ENCODE measurements at places on chromosomes 1 and 21.

DNA sequence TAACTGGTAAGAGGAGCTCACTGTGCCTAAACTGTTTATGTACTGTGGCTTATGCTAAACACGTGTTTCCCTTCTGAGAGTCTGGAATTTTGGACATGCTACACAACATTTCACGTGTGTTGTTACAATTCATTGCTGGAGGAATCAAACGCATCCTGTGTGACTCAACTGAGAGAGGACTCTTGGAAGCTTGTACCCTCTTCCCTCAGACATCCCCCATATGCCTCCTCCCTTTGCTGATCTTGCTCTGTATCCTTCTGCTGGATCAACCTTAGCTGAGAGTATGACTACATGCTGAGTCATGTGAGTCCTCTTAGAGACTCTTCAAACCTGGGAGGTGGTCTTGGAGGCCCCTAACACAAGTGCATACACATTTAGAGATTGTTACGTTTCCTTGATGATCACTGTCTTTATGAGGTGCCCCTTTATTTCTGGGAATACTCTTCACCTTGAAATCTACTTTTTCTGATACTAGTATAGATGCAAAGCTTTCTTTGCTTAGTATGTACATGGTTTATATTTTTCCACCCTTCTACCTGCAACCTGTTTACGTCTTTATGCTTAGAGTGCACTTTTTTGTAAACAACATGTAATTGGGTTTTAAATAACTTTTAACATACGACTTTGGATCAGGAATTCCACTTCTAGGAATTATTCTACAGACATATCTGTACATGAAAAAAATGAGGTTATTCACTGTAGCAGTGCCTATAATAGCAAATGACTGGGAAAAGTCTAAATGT, 8.7 kb downstream of the NPHP4 start:
- no peak for DNase-seq

DNA sequence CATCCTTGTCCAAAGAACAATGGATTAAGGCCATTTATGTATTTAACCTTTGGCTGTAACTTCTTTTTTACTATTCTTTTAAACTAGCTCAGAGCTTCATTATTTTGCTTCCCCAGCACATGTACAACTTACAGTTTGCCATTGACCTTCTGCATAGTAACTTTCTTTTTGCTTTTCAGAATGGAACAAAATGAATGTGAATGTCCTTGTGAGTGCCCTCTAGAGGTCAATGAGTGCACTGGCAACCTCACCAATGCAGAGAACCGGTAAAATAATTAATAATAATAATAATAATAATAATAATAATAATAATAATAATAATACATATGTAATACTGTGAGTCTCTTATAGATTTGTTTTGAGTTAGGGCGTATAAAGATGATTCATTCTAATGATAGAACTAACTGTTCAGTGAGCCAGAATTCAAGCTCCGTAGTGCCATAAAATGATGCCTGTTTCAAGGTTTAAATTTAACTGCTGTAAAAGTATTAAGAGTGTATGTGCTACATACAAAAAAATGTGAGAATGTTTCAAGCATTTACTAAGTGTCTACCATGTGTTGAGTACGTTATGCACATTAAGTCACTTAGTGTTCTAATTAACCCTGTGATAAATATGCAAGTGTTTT, 69.0 kb upstream of the RAVER2 start:
- no peak for DNase-seq

DNA sequence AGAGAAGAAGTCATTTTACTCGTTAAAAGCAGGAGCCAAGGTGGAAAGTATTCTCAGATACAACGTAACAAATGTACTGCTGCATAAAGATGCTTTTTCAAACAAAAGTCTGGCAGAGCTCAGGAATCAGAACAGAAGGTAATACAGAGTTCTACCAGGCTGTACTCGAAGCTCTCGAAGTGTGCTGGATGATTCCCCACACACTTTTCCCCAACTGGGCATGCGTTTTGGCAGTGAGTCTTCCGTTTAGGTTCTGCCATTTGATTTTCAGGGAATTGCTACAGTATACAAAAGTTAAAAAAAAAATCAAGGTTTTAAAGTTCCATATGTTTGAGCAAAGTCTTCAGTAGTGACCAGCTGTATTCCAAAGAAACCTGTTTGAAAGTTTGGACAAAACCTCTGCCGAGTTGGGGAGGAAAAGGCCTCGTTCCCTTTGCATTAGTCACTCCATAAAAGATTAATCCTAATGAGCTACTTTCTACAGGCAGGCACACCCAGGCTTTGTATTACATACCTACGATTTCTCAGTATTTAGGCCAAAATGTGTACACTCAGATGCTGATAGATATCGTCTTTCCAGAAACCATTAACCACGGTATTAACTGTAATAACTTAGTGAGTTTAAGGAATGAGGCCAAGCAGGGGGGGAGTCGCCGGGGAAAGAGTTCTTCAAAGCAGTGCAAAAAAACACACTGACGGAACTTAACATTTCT, 477.1 kb downstream of the LMO4 start:
- DNase-seq, result no peak

DNA sequence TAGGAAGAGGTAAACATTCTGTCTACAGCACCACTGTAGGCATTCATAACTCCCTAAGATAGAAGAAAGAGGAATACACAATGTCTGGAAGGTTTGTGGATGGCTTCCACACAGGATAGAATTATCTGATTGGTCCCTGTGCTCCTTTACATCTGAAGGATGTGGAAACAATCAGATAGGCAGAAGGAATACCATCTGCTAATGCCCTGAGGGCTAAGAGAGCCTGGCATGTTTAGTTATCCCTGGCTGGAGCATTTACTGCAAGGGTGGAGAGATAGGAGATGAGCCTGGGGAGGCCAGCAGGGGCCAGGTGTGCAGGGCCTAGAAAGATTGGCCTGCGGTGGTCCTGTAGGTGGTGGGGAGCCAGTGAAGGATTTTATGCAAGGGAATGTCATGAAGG, 8.6 kb upstream of the ACBD3 start:
- DNase-seq, result no peak

DNA sequence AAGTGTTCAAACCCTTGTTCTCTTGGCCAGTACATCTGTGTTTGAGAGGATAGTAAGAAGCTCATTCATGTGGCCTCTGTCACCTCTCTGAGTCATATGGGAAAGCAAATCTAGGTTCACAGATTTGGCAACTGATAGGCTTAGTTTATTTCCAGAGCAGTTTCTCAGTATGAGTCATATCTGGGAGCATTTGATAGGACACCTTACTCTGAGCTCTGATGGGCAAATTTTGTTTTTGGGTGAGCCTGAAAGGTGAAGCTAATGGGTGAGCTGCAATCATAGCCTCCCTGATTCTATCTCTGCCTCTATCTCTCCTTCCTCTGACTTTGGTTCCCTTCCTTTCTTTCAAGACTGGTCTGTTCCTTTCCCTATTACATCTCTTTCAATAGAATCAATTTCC, 134.4 kb downstream of the S1PR1 start:
- DNase-seq, result no peak

DNA sequence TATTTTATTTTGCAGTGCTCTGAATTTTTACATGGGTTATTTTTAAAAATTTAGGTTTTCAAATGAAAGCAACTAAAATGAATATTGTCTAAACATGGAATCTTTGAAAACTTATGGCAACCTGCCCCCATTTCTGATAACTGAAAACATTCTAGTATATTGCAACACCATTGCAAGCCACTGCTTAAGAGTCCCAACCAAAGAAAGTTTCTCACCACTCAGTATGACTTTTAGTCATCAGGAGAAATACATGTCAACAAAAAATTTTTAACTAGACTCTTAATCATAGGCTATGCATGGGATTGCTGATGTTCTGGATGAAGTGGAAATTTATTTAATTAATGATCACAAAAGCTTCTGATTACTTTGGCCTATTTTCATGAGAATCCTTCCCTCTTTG, 112.1 kb downstream of the TNFSF18 start:
- no peak for DNase-seq
